A549 treated with Hydrocortisone at 1 μM for 4 hours (cell line): ENCODE measurements at places on chromosomes 13 and 19. TPM values are rescaled to one million over a fixed set of nuclear protein-coding genes. Genes with fewer than 3 reads are reported as not detected.

Gene TMPRSS9
- total RNA-seq: 0.03 to 0.10 TPM (median 0.07 TPM) in 4 of 5 replicates, not detected in the other

Gene NCAN
- 0.01 to 0.23 TPM (median 0.10 TPM) in 5 replicates for total RNA-seq

Gene RNF17
- total RNA-seq: not detected in 5 replicates

Gene EMP3
- 365 to 468 TPM (median 427 TPM) in 5 replicates for total RNA-seq

Gene CEACAM19
- total RNA-seq: 8.8 to 10.3 TPM (median 9.3 TPM) in 5 replicates

Gene R3HDM4
- 30.7 to 39.0 TPM (median 37.7 TPM) in 5 replicates for total RNA-seq

Gene TMEM221
- total RNA-seq: 0.47 to 0.76 TPM (median 0.56 TPM) in 5 replicates

Gene ADM5
- total RNA-seq: 3.1 to 6.1 TPM (median 5.4 TPM) in 5 replicates

Gene PSG7
- total RNA-seq: 0.10 TPM in 1 of 5 replicates, not detected in the others

Gene TSSK6
- total RNA-seq: 1.2 to 1.9 TPM (median 1.5 TPM) in 5 replicates

Gene ZSCAN1
- not detected in 5 replicates for total RNA-seq

Gene ARID3A
- 4.5 to 5.5 TPM (median 4.9 TPM) in 5 replicates for total RNA-seq

Gene ITGBL1
- total RNA-seq: 1.0 to 2.4 TPM (median 1.7 TPM) in 5 replicates

Gene BRME1
- total RNA-seq: 0.26 to 1.0 TPM (median 0.46 TPM) in 5 replicates

Gene AP1M1
- 62.9 to 70.0 TPM (median 67.0 TPM) in 5 replicates for total RNA-seq

Gene SIAH3
- not detected in 5 replicates for total RNA-seq
